HepG2 (cell line): ENCODE measurements at places on chromosomes 7 and 10. TPM values are rescaled to one million over a fixed set of nuclear protein-coding genes. Genes with fewer than 3 reads are reported as not detected.

DNA sequence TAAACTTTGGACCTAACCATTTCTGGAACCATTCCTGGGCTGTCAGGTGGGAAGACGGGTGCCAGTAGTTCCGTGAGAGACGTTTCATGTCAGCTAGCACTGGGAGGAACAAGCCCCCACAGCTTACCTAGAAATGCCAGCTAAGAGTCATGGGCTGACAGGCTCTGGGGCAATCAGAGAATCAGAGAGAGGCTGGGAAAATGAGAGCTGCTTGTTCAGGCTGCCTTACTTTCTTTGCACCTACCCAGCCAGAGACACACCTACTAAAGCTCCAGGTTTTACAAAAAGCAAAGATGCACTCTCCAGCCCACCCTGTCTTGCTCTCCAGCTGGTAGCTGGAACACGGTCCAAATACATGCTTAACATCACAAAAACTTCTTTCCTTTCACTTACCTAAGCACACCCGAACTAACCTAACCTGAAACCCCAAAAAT lies 688 bp downstream of the PTN start:
- no peaks in the 10 kb centered on the region for H3K36me3 ChIP-seq
- no peak for DNase-seq
- H3K27ac ChIP-seq = no peak overlapping the region
- H3K27me3 ChIP-seq = peaks cover 16% of the 10 kb centered on the region; the same call in 2 of the 3 replicates

GRCh38 chr10:12975266-12975665 lies 26.2 kb downstream of the CCDC3 start:
- H3K4me1 ChIP-seq = no peaks in the 10 kb centered on the region
- no peaks in the 10 kb centered on the region for H3K36me3 ChIP-seq
- DNase-seq = no peak
- H3K4me3 ChIP-seq = no peak overlapping the region

DNA sequence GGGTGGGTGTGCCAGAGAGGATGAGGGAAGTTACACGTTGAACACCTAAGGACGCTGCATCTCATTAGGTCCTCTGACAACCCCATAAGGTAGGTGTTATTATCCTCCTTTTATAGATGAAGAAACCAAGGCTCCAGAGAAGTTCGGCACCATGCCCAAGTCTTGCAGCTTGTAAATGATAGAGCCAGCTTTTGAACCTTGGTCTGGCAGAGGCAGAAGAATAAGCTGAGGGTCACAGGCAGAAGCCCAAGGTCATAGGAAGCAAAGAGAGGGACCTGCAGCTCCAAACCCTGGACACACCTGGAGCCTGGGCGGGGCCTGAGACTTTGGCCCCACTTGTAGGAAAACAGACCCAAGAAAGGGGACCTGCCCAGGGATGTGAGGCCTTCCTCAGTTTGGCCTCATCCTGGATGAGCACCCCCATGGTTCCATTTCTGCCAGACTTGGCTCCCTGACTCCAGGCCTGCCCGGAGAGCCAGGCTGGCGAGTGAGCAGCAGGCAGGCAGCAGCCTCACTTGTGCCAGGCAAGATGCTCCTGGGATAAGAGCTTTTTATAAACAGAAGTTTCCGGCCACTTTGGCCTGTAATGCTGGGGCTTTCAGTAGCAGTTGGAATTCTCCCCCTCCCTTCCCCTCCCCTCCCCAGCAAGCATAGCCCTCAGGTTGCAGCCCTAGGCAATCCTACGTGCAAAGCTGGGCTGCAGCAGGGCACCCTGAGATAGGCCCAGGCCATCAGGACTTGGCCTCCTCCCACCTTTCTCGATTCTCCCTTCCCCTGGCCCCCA lies 2.4 kb downstream of the KCNH2 start:
- no peak overlapping the region for H3K27ac ChIP-seq
- no peak overlapping the region; the same call in none of the 2 replicates for H3K4me3 ChIP-seq
- DNase-seq = no peak
- H3K36me3 ChIP-seq = no peaks in the 10 kb centered on the region

The HMX3 gene
- total RNA-seq = not detected in 2 replicates

GRCh38 chr7:132430861-132431822 lies 145.1 kb downstream of the PLXNA4 start:
- H3K36me3 ChIP-seq = no peaks in the 10 kb centered on the region
- H3K4me3 ChIP-seq = no peak overlapping the region
- DNase-seq = no peak
- H3K27ac ChIP-seq = no peak overlapping the region
- H3K27me3 ChIP-seq = peaks cover 53% of the 10 kb centered on the region

- DNase-seq = no peak
- peaks cover 3% of the 10 kb centered on the region; the same call in 2 of the 3 replicates for H3K27me3 ChIP-seq
- peaks cover 18% of the 10 kb centered on the region for H3K4me1 ChIP-seq
Observed at GRCh38 chr7:157329447-157329846, 7.4 kb upstream of the DNAJB6 start.

DNA sequence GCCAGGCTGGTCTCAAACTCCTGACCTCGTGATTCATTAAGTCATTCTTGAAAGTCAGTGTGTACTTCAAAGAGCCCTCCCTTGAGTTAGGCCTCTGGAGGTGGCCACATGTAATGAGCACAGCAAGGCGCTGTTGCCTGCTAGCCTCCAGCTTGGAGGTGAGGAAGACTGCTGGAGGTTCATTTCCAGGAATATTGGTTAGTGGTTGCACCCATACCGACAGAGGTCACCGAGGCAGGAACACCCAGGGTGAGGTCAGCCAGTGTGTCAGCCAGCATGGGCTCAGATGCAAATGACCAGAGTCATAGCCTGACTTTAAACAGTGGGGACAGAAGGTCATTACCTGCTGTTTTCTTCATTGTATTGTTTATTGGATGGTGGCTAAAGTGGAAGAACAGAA lies 85.0 kb downstream of the PLPP4 start:
- H3K27me3 ChIP-seq = no peaks in the 10 kb centered on the region
- H3K4me1 ChIP-seq = no peaks in the 10 kb centered on the region
- no peaks in the 10 kb centered on the region for H3K36me3 ChIP-seq
- DNase-seq = no peak
- H3K27ac ChIP-seq = no peak overlapping the region
